Colonic mucosa (tissue), 4 donors: ENCODE measurements at places on chromosomes 5 and 9. TPM values are rescaled to one million over a fixed set of nuclear protein-coding genes. Genes with fewer than 3 reads are reported as not detected.

DNA sequence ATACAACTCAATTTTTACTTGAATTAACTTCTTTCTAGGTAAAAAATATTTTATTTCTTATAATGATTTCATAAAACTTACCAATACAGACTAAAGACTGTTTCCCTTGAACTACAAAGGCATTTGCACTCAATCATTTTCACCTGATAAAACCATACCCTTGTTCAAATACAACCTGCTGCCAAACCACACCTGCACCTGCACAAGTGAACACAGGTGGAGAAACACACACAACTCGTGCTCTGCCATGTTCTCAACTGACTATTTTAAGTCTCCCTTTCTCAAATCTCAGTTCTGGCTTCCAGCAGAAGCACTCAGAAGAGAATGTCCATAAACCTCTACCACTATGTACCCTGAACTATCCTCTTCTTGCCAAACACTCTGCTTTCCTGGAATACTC lies 1892.1 kb downstream of the MAT2B start:
- DNase-seq = no peak

DNA sequence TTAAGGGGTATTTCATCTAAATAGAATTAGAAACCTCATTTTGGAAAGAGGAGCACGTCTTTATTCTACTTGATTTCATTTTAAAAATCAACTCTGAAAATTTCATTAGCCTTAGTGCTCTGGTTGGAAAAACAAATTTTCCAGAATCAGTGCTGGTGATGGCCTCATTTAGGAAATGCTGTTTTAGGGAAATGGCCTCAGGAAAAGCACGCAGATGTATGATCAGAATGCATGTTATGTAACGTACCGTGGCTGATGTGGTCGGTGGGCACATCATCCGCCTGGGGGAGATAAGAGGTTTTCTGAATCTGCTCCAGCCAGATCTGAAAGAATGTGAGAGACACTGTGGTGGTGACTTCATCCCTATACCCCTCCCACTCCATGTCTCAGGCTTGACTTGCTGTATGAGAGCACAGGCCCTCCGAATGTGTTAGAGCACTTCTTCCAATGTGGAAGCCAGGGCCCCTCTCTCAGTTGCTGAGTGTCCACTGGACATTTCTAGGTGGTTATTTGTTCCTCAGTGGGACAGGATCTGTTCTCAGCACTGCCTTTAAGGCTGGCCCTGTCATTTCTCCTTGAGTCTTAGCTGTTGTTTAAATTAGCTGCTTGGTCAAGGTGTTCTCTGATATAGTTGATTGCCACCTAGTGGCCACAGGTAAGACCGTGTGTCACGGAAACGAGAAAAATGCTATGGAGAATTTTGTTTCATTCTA lies 96.5 kb downstream of the ARHGAP26 start:
- peak; percentile 75 for DNase-seq

HRCT1 gene
- total RNA-seq = 65.0 TPM

DIPK1B gene
- 2.8 TPM for total RNA-seq

DOK3 gene
- 8.9 TPM for total RNA-seq

SLC2A6 gene
- total RNA-seq = 2.4 TPM

DNA sequence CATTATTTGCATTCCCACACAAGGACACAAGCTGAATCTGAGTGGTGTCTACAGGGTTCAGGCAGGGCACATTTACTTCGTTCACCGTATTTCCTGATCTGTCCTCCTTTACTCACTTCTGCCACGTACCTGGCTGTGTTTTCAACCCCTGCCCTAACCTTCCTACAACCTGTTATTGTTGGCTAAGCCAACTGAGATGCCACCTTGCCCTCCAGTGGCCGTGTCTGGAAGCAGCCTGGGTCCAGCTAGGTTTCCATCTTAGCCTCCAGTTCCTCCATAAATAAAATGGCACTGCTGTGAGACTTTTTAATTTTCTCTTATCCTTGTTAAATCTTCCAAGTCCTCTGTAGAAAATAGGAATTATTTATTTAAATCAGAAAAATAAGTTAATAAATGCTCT lies 64.8 kb downstream of the ATP10B start:
- peak; percentile 83 for DNase-seq

DNA sequence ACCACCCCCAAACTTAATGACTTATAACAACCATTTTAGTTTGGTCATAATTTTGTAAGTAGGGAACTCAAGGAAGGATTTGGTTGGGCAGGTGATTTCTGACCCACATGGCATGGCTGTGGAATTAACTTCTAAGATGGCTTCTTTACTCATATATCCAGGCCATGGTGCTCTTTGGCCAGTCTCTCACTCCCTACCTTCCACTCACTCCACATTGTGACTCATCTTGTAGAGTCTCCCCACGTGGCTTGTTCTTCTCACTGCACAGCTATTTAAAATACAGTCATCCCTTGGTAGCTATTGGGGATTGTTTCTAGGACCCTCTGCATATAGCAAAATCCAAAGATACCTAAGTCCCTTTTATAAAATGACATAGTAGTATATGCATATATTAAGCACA lies 76.6 kb upstream of the MAST4 start:
- DNase-seq = no peak

- DNase-seq = no peak
These were observed 69.0 kb upstream of the PHYKPL start for GRCh38 chr5:178301641-178302040.

DNA sequence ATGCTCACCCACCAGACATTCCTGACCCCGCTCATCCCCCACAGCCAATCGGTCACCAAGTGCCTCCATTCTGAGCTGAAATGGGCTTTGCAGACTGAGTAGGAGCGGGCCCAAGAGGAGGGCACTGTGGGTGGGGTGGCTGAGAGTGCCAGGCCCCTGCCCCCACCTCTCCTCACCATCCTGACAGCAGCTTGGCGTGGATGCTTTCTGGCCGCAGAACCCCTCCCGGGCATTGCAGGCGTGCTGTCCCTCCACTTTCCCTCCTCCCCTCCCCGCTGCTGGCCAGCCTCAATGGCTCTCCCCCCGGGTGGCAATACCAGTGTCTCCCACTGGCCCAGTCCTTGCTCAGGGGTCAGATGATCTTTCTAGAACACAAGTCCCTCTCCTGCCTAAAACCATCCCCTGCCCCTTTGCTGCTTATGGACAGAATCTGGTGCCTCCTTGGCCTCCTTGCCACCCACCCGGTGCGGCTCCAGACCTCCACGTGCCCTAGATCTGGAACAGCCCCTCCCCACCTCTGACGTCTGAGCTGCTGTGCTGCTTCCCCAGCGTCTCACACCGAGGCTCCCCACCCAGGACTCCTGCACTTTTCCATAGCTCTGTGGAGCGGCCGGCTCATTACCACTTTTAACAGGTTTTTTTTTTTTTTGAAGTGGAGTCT lies 6.1 kb downstream of the FLT4 start:
- DNase-seq = no peak

DNA sequence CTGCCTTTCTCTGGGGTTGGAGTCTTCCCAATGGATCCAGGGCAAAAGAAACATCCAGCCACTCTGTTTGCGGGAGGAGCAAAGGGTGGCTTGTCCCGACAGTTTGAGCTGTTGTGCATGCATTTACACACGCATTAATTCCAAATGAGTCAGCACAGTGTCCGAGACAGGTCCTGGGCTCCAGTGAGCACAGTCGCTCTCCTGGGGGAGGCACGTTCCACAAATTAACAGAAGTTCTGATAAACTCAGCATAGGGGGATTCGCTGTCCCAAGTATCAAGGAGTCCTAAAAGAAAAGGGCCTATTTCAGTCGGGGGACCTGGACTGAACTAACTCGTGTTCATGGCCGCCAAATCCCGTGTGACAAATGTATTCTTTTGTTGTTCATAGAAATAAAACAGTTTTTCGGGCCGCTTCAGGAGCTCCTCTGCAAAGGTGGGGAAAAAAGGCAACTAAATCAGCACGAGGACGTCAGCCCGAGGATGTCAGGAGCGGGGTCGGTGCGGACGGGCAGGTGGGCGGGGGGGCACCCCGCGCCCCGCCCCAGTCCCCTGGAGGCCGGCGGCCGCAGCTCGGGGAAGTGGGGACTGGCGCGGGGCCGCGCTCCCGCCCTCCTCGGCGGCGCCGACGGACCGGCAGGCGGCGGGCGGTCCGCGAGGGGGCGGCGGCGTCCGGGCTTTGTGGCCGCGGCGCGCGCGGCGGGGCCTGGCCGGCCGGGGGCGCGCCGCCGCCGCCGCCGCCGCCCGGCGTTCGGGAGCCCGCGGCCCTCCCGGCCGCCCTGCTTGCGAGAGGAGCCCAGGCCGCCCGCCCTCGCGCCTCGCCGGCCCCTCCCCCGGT lies at the start of gene MSANTD3:
Gene MSANTD3 (plus strand): TSS at position 614 of the 836 bp plus-strand sequence. CDS start 14,796 bp downstream, outside the sequence.
- DNase-seq = peak; percentile 49

PDE6A gene
- 2.7 TPM for total RNA-seq

SLC6A7 gene
- 24.9 TPM for total RNA-seq

DNA sequence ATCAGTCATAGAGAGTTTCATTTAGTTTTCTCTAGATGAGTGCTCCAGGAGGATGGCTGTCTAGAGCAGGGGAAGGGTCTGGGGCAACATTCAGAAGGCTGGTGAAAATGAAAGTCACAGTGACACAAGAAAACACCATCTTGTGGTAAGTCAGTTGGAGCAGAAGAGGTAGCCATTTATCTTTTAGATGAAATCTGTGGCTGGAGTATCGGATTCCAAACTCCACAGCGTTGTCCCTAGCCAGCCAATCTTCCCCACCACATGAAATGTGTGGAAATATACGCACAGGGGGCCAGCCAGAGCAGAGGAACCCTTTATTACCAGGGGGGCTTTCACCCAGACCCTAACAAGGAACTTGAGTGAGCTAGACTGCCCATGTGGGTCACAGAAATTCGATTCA lies 15.9 kb upstream of the TNFAIP8 start:
- no peak for DNase-seq

DNA sequence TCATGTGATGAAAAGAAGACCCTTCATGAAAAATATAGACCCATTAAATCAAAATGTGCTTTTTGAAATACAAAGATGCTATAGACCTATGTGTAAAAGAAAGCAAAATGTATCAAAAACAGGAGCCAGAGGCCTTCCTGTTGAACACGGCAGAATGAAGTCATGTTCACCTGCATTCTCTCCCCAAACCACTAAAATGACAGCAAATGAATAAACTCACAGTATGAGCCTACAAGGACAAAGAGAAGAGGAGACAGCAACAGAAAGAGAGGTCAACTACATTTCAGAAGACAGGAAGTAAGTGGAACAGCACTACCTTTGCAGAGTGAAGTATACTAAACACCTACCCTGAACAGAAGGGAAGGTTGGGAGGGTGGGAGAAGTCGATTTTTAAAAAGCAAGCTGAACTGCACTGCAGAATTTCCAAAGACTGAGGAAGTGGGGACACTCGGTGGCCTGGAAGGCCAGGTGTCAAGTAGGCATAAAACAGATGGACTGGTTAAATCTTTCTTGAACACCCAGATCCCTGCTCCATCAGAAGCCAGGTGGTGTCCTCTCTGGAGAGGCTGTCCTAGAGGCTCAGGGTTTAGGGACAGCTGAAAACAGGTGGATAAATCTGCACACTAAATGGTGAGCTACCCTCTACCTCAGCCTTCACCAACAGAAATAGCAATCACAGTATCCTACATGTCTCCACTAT lies 48.9 kb downstream of the MED27 start:
- DNase-seq = no peak

DNA sequence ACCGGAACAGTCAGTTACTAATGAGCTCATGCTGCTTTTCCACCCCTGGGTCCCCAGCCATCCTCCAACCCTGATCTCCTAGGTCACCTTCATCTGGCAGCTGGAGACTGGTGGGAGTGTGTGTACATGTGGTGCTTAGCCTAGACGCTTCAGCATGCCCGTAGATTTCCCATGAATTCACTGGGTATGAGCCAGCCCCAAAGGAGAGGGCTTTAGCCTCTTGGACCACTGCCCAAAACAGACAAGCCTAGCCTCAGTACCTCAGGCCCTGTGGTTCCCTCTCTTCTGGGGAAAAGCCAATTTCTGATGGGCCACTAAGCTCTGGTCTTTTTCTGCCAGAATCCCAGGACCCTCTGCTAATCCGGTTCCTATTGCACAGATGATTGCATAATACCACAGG lies 48.0 kb upstream of the ASTN2 start:
- DNase-seq = no peak

NEUROG1 gene
- total RNA-seq = not detected

GRCh38 chr9:110869931-110870330 lies 168.3 kb downstream of the LPAR1 start:
- no peak for DNase-seq

ASS1 gene
- 511 TPM for total RNA-seq

GRCh38 chr5:59652449-59652848 lies 241.1 kb downstream of the PDE4D start:
- DNase-seq = no peak

GLRA1 gene
- not detected for total RNA-seq

COL15A1 gene
- 6.0 TPM for total RNA-seq

DNA sequence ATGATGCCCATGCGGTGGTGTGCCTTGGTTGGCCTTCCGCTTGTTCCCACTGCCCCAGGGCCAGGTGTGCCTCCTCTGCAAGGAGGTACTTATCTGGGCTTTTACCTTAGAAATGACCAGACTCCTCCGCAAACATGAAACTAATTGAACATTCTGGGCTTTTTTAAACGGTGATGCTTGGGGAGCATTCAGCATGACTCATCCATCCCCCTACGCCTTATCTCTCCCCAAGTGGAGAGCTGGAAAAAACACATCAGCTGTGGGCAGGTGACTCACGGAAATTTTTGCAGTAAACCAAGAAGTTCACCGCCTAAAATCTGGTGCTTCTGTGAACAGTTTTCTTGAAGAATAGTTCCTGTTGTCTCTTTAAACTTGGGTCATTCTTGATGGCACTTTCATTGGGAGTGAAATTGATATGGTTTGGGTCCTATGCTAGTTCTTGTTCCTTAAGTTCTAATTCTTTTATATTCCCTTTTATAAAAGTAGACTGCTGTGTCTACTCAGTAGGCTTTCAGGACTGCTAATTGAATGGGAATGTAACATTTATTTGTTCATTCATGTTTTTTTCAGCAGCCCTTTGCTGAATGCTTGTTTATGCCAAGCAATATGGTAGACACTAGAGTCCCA lies 39.6 kb downstream of the SFXN1 start:
- DNase-seq = no peak

SLC4A9 gene
- total RNA-seq = not detected

CDH10 gene
- total RNA-seq = 0.07 TPM

CEL gene
- 0.61 TPM for total RNA-seq

DNA sequence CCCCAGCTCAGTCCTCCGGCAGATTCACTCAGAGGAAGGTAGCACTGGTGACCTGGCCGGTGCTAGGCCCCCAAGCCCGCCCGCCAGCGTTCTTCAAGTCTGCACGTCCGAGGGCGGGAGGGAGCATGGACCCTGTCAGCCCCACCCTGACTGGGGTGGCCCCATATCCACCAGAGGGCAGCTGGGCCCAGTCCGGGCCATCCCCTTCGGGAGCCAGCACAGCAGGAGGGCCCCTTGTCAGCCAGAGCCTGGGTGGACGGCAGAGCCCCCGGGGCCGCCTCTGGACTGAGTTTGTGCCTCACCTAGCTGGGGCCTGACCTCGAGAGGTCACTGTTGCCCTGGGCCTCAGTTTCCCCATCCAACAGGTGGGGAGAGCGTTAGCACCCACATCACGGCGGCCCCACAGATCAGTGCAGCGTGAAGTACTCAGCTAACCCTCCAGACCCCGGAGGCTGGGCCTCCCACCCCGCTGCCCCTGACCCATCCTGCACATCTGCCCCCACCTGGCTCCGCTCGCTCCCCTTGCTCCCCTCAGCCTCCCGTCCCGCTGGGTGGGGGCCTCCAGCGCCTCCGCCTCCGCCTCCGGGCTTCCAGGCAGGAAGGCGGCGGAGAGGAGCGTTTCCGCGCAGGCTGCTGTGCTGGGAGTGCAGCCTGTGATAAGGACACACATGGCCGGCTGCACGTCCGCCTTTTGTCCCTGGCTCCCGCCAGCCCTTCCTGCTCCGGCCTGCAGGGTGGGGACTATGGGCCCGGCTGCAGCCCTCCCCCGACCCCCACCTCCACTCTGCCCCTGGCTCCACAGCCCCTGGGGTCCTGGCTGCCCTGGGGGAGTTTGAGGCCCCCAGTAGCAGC lies 16.6 kb upstream of the EGFL7 start:
- DNase-seq = no peak

IQGAP2 gene
- 75.6 TPM for total RNA-seq
